Stimulated activated CD4-positive, alpha-beta T cell treated with anti-CD3 and anti-CD28 coated beads, Interleukin-1b, Interleukin-23, amount 100 ng/mL, for 1 hour (primary cell): ENCODE measurements at places on chromosomes 2 and 18.

GRCh38 chr2:156852681-156853080, 404.8 kb upstream of the GALNT5 start:
- no peak for DNase-seq

GRCh38 chr2:180577567-180577966, 402.8 kb upstream of the UBE2E3 start:
- no peak for DNase-seq

- DNase-seq = no peak
Measured at GRCh38 chr2:164009756-164010337, 274.0 kb upstream of the FIGN start.

GRCh38 chr2:241814393-241814642, 5.3 kb downstream of the NEU4 start:
- DNase-seq = no peak

DNA sequence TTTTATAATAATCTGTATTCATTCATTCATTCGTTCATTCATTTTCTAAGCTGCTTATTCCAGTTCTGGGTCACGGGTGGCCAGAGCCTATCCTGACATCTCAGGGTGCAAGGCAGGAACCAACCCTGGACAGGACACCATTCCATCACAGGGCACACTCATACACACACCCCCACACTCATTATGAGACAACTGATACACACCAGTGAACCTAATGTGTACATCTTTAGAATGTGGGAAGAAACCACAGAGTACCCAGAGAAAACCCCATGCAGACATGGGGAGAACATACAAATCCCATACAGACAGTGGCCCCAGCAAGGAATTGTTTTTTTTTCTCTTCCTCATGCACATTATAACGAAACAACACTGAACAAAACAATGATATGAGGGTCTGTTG, 54.7 kb downstream of the RTN4 start:
- DNase-seq = no peak

- no peak for DNase-seq
Measured at GRCh38 chr2:46498681-46499080, 19.3 kb downstream of the TMEM247 start.

GRCh38 chr2:158293722-158294121, 162.8 kb downstream of the CCDC148 start:
- no peak for DNase-seq

- DNase-seq = no peak
Measured at GRCh38 chr2:207995887-207996286, 29.4 kb downstream of the PLEKHM3 start.

- DNase-seq = no peak
Measured at GRCh38 chr2:201130524-201131186, 14.7 kb downstream of the CFLAR start.

GRCh38 chr2:46574457-46575355, 95.3 kb downstream of the TMEM247 start:
- DNase-seq = no peak

- DNase-seq = no peak
Measured at GRCh38 chr2:228352048-228352447, 170.6 kb upstream of the SPHKAP start.

DNA sequence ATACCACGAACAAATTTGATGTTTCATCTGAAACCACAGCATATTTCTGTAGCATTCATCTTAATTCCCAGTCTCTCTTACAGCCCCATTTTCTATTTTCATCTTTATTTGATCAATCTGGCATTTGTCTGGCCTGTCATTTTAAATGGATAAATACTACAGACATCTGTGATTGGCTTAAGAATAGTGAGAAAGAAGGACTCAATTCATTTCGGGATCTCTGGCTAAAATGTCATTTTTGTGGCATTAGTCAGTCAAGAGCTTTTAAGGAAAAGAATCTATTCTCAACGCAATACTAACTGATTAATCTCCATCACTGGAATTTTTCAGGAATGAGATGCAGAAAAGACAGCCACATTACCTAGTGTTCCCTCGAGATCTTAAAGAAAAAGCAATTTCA, 585.9 kb downstream of the IRS1 start:
- no peak for DNase-seq
